ENCODE measurements at places on chromosomes 3 and 15. TPM values are rescaled to one million over a fixed set of nuclear protein-coding genes. Genes with fewer than 3 reads are reported as not detected.
A peak's percentile ranks its signal among the peaks of the same experiment; 100 is the strongest.

DNA sequence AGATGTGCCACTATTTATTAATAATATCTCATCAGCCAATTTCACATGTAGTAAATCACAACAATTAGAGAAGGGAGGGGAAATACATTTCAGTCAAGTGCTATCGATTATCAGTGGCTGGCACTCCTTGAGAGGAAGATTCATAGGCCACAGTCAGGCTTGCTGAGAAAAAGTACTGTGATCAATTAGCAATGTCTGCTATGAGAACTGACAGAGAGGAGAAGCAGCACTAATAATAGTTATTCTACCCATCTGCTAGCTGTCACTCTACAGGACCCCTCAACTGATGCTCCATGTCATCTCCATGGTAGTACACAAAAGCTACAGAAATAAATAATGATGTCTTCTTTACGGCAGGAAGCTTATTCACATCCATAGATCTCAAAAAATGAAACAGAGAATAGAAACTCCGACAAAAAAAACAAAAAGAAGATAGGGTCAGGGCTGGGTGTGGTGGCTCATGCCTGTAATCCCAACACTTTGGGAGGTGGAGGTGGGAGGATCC is 351.3 kb downstream of the FOXP1 start:
- DNase-seq, result no peak

- no peak for DNase-seq
These were observed 586 bp upstream of the LSMEM2 start for GRCh38 chr3:50278123-50278879.

DNA sequence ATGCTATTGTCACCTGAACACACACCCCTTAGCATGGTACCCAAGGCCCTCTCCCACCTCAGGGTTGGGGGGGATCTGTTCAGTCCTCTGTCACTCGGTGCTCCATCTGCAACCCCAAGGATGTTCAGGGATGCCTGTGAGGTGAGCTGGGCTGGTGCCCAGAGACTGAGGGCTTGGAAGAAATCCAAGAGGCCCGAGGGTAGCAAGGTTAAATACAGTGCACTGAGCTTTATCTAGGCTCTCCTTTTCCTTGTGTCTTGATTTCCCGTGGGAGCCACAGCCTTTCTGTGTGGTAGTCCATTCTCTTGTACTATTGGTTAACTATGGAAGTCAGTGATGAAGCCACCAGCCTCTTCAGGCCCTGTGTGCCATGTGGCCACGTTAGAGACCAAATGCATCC is 18.7 kb upstream of the WNT5A start:
- DNase-seq, result no peak

Gene GOLGA8T
- 0.18 TPM for total RNA-seq

Gene TLR9
- 2.0 TPM for total RNA-seq

- no peak for DNase-seq
These were observed 44.9 kb upstream of the SEC13 start for GRCh38 chr3:10365791-10366190.

Gene SLC27A2
- total RNA-seq, result 9.9 TPM

- peak; percentile 10 for DNase-seq
These were observed 9.6 kb downstream of the GOLGB1 start for GRCh38 chr3:121739902-121740301.

- no peak for DNase-seq
These were observed 363.5 kb upstream of the NECTIN3 start for GRCh38 chr3:110708156-110708555.

DNA sequence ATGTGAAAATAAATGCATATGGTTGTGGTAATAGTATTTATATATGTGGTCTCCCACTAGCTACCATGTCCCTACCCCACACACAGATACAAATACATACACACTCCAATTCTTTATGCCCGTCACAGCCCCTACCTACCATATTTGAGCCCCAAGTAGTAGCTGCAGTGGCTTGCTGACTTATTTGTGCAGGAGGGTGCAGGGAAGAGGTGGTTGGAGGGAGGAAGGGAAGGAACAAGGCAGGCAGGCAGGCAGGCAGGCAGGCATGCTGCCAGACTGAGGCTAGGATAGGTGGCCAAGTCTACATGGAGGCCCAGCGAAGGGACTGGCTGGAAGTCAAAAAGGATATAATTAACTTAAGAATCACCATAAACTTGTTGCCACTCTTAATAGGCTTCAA is 82.9 kb downstream of the SCN11A start:
- DNase-seq, result no peak
